Substantia nigra (tissue), 51 donors: ENCODE measurements at places on chromosomes 6 and 20.

GRCh38 chr6:111700135-111700690, 94.5 kb upstream of the TRAF3IP2 start:
- no peak for DNase-seq

- no peak for DNase-seq
Measured at GRCh38 chr6:151475653-151476523, 17.9 kb upstream of the CCDC170 start.

- no peak for DNase-seq
Measured at GRCh38 chr6:29943053-29943966, 978 bp downstream of the HLA-A start.

GRCh38 chr20:34249291-34249690, 8.1 kb downstream of the ASIP start:
- no peak for DNase-seq

DNA sequence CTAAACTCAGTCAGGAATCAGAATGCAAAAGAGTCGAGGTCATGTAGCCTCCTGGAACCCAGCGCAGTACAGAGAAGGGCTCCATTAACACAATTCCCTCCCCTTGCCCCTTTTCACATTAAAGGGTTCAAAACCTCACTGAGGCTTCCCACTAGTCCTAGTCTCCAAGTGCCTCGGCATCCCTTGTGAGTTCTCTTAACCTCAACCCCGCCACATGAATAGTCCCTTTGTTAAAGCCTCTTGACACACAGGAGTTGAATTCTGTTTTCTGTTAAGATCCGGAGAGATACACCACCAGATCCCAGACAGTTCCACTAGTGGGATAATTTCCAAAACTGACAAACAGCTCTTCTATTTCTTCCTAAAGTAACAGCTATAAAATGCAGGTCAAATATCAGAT, 17.8 kb downstream of the PTPRT start:
- DNase-seq: no peak

DNA sequence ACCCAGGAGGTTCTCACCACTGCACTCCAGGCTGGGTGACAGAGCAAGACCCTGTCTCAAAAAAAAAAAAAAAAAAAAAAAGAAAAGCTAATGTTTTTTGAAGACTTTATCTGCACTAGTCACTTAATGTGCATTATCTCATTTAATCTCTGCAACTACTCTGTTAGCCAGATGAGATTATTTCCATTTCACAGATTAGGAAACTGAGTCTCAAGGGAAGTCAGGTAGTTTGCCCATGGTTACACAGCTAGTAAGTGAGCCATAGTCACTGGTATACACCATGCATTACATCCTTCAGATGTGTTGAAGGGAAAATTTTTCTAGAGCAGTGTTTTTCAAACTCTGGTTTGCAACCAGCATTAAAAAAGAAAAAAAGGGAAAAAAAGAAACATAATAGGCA, 7.2 kb upstream of the SRF start:
- no peak for DNase-seq

DNA sequence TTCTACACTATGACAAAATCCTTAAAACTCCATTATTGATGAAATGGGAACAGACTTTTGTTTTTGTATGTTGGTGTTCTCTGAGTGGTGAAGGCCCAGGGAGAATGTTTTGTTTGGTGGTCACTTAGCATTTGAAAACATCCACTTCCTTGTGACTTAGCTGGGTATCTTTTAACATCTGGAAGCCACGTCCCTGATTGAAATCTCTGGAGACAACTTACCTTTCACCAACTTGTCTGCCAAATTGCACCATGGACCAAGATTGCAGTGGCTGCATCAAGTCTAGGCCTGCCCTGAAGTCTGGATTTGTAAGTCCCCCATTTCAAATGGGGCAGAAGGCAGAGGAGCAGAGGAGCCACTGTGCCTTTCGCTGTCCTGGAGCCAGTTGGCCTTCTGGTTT, 534 bp upstream of the EFCAB8 start:
- no peak for DNase-seq

- no peak for DNase-seq
Measured at GRCh38 chr6:80215063-80215462, 108.6 kb downstream of the BCKDHB start.

- no peak for DNase-seq
Measured at GRCh38 chr20:52446421-52447224, 255.0 kb upstream of the ZFP64 start.
